B cell (primary cell): ENCODE measurements at places on chromosomes 12 and 14. TPM values are rescaled to one million over a fixed set of nuclear protein-coding genes. Genes with fewer than 3 reads are reported as not detected.

DNA sequence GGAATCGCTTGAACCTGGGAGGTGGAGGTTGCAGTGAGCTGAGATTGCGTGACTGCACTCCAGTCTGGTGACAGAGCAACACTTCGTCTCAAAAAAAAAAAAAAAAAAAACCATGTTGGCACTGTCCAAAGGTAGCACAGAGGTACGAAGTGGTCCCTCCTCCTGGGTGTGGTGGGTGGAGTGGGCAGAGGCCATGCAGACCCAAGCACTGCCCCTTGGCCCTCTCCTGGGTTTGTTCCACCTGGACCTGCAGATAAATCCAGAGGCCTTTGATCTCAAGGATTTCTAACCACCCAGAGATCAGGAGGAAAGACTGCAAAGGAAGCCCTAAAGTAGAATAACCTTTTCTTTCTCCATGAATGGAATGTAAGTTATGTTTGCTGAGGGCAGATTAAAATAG is 8.7 kb upstream of the GALNT6 start:
- no peak for DNase-seq

- DNase-seq: no peak
Observed at GRCh38 chr14:96737881-96738280, 59.3 kb upstream of the VRK1 start.

DNA sequence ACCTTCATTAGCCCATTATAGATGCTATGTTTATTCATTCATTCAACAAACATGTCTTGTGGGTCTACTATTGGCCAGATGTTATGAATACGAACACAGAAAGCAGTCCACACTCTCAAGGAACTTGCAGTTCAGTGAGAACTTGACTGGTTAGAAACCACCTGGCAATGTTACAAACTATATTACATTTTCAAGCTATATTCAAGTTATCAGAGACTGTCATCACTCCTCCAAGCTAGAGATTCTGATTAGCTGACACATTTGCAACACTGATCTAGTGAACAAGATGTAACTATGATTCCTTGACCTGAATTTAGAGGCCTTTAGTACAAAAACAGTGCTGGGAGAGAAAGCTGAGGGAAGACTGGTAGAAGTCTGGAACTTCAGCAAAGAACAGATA is 170.7 kb upstream of the EEA1 start:
- DNase-seq: no peak

DNA sequence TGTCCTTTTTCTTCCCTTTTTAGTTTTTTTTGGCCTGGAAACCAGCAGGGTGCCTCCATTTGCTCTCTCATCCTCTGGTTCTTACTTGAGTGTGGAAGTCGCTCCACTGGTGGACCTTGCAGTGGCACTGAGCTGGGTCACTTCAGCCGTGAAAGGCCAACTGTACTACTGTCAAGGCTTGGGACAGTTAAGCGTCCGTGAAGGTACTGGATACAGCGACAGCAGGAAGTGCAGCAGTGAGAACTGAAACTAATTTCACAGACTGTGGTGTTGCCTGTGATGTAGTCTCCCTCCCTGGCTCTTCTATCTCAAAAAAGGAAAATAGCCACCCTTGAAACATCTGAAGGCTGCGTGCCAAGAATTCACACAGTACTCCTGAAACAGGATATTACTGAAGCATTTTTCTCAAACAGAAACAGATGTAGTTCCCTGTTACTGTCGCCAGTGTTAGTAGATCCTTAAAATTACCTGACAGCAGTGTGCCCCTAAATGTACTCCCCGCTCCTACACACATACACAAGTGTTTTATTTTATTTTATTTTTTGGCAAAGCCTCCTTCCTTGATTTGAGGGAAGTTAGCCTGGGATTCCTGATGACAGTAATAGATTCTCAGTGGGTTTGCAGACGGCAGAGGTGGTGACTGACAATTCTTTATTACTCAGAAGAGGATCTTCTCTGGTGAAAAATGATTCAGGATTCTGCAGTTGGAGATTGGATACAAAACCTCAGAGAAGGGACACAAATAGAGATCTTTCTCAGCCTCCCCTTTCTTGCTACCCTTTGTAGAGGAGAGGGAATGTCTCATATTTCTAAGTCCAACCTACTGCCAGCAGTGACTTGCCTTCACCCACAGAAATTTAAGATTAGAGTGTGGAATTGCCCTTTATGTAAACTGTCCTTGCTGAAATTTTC is 4.4 kb downstream of the SUSD6 start:
- peak; percentile 87 for DNase-seq

- DNase-seq: peak; percentile 68
Observed at GRCh38 chr12:24561882-24562770, 386.8 kb downstream of the BCAT1 start.

GRCh38 chr12:42284876-42285275 is 41.0 kb downstream of the ZCRB1 start:
- DNase-seq: no peak

DNA sequence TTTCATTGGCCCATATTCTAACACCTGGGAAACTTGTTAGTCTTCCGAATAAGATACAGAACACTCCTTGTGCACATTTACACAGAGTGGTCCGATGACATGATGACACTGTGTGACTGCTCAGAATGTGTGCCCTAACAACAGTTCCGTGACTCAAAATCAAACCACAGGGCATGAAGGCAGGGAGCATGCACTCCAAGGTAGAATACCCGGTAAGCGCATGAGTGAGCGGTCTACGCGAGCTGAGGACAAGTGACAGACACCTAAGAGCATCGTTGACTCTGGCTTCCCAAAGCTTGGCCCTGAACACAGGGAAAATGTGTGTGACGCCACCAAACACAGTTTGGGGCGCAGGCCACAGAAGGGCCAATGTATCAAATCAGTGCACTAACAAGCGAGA is 18.6 kb downstream of the CLIP1 start:
- DNase-seq: peak; percentile 25

DNA sequence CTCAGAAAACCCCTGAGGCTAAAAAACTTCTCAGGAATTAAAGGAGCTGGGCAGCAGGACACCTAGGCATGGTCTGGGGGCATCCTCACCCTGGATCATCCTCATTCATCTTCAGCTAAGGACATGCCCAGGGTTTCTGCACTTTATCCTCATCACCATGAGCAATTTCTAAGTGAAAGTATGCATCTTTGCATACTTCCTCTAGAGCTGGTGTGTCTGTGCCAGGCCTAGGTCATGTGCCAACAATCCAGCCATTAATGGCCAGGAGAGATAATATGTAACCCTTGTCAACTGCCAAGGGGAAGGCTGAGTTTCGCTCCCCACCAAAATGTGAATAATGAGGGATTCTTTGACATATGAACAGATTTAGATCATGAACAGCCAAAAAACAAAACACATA is 160.5 kb downstream of the KITLG start:
- no peak for DNase-seq

DNA sequence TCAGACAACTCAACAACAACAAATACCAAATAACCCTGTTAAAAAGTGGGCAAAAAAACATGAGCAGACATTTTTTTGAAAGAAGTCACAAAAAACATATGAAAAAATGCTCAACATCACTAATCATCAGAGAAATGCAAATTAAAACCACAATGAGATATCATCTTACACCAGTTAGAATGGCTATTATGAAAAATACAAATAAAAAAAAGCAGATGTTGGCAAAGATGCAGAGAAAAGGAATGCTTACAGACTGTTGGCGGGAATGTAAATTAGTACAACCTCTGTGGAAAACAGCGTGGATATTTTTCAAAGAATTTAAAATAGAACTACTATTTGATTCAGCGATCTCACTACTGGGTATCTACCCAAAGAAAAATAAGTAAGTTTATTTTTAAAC is 114.0 kb downstream of the SLC38A4 start:
- no peak for DNase-seq

- peak; percentile 23 for DNase-seq
Observed at GRCh38 chr14:74495356-74495755, 1.8 kb downstream of the ISCA2 start.

GRCh38 chr12:65614259-65614889 is 209.9 kb upstream of the HMGA2 start:
- DNase-seq: no peak

- peak; percentile 48 for DNase-seq
Observed at GRCh38 chr12:38905480-38906351, at the start of gene CPNE8. Gene CPNE8 (minus strand): TSS chr12:38905591. CDS start chr12:38905534, 57 bp downstream.

GRCh38 chr12:4174417-4174816 is 99.1 kb upstream of the CCND2 start:
- DNase-seq: no peak

GRCh38 chr12:114776731-114777442 is 92.9 kb upstream of the TBX3 start:
- no peak for DNase-seq

DNA sequence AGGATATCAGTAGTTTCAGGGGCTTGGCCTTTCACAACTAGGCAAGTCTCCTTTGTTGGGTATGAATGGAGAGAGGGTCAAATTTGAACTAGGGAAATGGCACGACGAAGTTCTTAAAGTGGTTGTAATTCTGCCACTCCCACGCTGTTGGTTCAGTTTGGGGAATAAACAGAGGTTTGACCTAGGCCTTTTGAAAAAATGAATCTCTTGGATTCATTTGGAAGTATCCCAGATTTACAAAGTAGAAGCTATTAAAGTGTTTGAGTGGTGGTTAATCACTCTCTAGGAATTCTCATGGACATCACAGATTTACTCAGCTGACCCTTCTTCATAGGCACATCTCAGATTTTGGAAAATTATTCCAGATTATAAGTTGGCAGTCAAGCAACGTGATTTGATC is 14.8 kb downstream of the BATF start:
- DNase-seq: no peak

DNA sequence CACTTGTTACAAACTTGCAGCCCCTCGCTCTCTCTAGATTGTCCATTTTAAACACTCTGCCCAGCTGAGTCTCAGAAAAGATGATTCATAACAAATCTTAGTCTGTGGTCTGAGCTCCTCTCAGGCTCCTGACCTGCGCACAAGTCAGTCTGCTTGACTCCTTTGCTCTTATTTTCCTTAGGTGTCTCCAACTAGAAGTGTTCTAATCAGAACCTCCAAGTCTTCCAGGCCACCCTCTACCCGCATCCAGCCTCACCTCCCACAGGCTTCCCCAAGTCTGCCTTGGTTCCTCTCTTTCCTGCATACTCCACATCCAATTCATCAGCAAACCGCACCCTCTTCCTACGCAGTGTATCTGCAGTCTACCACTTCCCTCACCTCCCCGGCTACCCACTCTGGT is 42.4 kb upstream of the BDKRB2 start:
- DNase-seq: no peak

- DNase-seq: no peak
Observed at GRCh38 chr12:51962737-51963136, 11.2 kb downstream of the ACVR1B start.

LRFN5 gene
- total RNA-seq: 0.30 and 0.95 TPM in 2 replicates

PTPN21 gene
- total RNA-seq: not detected in 2 replicates

POTEM gene
- total RNA-seq: 0.17 TPM in 1 of 2 replicates, not detected in the other

BBS10 gene
- 11.2 and 12.9 TPM in 2 replicates for total RNA-seq

LPAR5 gene
- 59.6 and 60.4 TPM in 2 replicates for total RNA-seq

TRPV4 gene
- total RNA-seq: not detected in 2 replicates

PTPRR gene
- not detected in 2 replicates for total RNA-seq

EIF2S3B gene
- total RNA-seq: 0.54 and 0.73 TPM in 2 replicates

TSPAN8 gene
- not detected in 2 replicates for total RNA-seq

RNASE7 gene
- total RNA-seq: not detected in 2 replicates

CYP27B1 gene
- 0.79 and 1.1 TPM in 2 replicates for total RNA-seq
